CD4-positive, alpha-beta T cell treated with Interleukin-10 for 1 hour (primary cell): ENCODE measurements at places on chromosomes 3 and 15.

DNA sequence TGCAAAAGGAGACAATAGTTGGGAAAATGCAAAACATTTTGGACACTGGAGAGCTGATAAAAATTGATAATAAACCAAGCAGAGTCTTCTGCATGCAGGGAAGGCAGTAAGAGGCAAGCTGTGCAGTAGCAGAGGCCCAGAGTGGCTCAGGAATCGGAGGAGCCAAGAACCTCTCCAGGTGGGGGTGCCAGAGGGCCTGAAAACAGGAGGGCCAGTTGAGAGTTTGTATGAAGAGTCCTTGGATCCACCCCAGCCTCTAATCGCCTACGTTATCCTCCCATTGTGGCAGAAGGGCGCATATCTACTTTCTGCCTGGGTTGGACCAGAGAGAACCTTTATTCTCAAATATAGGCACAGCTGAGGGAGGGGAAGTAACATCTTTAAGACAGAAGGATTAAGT is 48.9 kb upstream of the RBP1 start:
- no peak for DNase-seq

DNA sequence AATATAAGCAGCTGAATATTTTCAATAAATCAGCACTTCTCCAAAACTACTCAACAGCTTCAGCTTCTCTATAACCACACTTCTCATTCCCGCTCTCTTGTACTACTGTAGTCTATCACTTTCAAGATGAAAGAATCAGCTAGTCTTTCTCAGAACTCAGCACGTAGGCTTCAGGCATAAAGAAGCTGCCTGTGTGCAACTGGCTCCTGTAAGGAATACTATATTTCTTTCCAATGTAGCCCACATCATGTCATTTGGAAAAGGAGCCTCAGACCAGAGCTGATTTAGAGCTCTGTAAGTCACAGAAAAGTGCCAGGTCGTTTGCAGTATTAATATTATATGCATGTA is 62.3 kb downstream of the FMN1 start:
- DNase-seq = no peak

DNA sequence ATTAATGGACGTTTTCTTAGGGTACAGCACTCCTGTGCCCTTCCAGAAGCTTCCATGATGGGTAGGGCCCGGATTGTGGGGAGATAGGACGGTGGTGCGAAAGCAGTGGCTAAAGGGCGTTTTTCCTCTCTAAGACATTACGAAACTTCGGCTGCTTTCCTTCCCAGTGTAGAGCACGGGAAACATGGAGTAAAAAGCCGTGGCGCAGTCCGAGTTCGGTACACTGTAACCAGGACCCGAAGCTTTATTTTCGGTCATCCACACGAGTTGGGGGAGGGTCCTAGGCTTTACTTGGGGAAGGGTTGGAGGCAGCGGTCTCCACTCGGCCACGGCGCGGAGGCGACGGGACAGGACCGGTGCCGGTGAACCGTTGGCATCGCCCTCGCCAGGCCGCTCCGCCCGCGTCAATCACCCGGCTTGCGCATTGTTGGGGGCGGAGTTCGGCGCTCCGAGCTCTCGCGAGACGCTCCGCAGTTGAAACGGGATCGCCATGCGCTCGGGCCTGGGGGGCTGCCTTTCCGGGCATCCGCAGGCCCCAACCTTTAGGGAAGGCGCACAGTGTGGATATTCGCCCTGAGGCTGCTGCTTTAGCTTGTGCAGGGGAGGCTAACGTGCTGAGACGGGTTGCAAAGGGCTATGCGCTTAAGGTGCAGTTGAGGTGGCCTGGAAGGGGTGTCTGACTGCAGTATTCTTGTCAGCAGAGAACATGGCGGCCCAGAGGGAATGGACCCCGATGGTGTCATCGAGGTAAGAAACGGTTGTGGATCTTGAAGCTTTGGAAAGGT is 546 bp downstream of the EIF4A2 start:
- DNase-seq = peak; percentile 85

- DNase-seq = no peak
Observed at GRCh38 chr15:32709295-32710033, 8.3 kb upstream of the GREM1 start.

- DNase-seq = no peak
Observed at GRCh38 chr15:83061680-83062079, 5.4 kb downstream of the BTBD1 start.

DNA sequence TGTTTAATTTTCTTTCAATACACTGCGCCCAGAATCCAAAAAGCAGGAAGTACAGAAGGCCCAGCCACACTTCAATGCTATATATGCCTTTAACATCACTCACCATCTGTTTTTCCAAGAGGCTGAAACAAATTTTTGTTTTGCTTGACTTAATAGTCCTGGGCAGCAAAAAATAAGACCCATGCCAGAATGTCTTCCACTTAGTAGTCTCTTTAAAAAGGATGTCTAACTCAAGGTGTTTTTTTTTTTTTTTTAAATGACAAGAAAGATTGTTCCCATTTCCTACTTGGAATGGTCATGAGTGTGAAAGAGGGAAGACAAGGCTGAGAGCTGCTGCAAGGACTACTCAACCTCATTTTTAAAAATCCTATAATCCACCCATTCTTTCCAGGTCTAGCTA is 590.3 kb upstream of the SGO1 start:
- no peak for DNase-seq

- no peak for DNase-seq
Observed at GRCh38 chr3:58779934-58780333, 113.4 kb upstream of the FAM3D start.

GRCh38 chr3:156689608-156690007 is 15.2 kb downstream of the TIPARP start:
- DNase-seq = no peak

DNA sequence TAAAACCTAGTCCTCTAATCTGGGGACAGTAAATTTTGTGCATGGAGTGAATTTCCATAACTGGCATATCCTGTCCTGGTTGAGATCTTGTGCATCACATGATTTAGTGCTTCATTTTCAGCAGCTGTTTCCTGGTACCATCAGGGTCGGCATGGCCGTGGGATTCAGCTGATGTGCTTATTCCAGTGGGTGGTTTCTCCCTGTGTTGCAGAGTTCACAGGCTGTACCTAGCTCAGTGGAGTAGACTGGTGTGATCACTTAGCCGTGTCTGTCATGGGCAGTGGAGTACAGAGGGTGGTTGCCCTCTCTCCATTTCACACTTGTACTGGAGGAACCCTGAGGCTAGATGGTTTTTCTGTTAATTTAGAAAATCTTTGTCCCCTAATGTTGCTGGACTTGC is 228.5 kb downstream of the PTPRG start:
- DNase-seq = no peak
